ENCODE measurements at places on chromosomes 2 and 18.

- no peak for DNase-seq
These were observed 104.5 kb downstream of the COL6A3 start for GRCh38 chr2:237309416-237309815.

DNA sequence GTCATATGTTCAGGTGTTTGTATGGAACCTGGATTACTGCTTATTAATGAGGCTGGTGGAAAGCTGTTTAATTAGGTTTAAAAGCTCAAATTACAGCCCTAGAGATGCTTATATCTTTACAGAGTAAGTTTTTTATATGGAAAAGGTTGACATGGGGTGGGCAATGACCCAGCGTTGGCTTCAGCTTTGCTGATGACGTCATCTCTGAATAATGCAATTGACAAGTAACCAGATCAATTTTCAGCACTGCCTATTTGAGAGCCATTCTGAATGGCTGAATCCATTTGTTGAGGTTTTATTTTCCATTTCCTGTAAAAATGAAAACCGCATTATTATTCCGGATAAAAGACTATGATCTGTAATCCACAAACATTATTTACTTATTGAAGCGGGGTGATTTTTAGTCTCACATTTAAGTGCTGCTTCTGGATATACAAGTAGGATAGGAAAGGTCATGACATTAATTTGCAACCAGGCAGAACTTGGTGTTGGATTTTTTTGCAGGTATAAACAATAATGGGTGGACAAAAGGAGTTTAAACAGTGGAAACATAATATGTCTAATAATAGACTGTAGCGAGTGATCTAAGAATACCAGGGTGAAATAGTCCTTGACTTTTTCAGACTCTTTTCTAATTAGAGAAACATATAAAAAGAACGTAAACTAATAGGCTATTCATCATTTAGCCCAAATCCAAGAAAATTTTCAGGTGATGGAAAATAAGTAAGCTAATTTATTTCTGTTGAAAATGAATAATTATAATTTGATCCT lies 2.7 kb downstream of the PPP1R1C start:
- no peak for DNase-seq

GRCh38 chr18:14939141-14939540 lies 191.2 kb downstream of the ANKRD30B start:
- no peak for DNase-seq

DNA sequence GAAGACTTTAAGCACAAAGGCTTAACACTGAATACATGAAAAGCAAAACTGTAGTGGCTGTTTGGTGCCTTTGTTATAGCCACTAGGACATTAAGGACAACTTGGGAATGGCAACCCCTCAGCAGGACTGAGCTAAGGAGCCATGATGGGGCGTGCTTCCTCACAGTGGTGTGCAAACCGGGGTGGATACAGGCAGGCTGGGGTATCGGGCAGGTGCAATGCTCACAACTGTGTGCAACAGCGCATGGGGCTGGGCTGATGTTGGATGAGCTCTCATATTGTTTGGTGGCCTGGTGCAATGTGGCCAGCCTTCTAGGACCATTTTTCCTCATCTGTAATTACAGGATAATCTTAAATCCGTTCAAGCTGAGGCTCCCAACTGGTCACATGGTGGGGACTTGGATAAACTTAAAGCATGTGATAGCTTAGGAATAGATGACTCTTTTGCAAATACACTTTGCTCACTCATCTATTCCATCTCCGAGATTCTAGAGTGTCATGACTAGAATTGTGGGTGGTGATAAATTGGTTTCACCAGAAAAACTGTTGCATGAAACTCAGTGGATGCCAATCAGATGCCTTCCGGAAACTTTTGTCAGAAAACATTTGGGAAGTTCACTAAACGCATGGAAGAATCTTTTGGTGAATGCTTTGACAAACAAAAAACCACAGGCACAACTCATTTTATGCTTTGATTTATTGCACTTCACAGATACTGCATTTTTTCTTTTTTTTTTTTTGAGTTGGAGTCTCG lies 116.5 kb downstream of the PXDN start:
- no peak for DNase-seq

DNA sequence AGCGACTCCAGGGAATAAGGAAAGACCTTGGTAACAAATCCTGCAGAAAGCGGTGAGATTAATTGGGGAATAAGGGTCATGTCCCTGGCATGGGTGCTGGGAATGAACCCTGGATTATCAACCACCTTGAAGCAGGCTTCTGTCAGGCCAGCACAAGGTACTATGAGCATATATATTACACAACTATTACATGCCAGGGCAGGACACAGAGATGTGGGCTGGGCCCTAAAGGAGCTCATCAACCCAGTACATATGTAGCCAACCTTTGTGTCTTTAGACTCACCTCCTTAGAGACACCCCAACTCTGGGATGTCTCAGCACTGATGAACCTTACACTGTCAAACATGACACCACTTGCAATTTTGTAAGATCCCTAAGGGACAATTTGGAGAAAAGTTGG lies 3.4 kb downstream of the SFXN5 start:
- no peak for DNase-seq

GRCh38 chr2:145124085-145124484 lies 604.2 kb upstream of the ZEB2 start:
- DNase-seq: no peak

DNA sequence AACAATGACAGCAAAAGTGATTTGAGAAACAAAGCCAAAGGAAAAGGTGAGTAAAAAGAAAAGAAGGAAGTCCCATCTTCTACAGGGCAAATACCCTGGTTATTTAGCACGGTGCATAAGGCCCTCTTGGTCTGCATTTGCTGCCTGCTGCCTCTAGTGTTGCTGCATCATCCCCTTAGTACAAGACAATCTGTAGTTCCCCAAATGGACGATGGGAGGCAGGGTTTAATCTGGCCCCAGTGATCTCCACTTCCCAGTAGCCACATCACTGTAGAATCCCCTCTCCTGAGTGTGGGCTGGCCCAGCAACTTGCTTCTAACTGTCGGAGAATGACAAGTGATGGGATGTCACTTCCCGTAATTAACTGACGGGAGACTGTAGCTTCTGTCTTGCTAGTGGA lies 85.1 kb downstream of the CTAGE1 start:
- no peak for DNase-seq

GRCh38 chr2:240434728-240435456 lies 571 bp upstream of the GPC1 start:
- DNase-seq: peak; percentile 94

GRCh38 chr2:26733413-26733812 lies 30.7 kb upstream of the SLC35F6 start:
- no peak for DNase-seq

DNA sequence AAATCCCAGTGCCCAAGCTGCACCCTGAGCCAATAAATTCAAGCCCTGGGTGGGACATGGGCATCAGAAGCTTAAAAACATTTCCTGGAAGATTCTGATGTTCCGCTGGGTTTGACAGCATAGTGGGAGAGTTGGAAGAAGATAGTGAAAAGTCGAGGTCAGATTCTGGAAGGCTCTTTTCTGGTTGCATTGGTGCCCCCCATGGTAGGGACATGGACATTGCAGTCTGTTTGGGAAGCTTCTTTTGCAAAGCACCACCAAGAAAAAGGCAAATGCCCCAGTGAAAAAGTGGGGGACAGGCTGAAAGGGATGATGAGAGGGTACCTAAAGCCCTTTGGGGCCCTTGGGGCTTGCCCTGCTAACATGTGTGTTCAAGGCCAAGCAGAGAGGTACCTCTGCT lies 21.0 kb downstream of the MERTK start:
- DNase-seq: no peak

GRCh38 chr18:31626409-31626808 lies 34.7 kb downstream of the TTR start:
- DNase-seq: no peak

DNA sequence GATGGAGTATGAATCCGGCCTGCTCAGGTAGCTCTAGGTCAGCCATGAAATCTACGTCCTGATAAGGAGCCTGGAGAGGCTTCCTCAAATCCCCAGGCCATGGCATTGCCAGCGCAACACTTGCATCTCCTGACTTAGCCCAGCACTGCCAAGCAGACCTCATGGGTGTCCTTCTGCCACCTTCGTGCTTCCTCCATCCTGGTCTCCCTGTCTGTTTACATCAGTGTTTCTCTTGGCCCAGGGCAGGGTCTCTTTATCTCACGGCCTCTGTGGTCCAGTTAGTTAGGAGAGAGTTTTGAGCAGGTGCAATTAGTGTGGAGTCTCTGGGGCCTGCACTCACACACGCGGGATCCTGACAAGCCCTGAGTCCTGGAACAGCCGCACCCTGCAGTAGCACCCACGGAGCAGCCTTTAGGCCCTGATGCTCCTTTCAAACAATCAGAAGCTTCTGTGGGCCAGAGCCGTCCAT lies 193.1 kb upstream of the ARL4C start:
- DNase-seq: no peak

DNA sequence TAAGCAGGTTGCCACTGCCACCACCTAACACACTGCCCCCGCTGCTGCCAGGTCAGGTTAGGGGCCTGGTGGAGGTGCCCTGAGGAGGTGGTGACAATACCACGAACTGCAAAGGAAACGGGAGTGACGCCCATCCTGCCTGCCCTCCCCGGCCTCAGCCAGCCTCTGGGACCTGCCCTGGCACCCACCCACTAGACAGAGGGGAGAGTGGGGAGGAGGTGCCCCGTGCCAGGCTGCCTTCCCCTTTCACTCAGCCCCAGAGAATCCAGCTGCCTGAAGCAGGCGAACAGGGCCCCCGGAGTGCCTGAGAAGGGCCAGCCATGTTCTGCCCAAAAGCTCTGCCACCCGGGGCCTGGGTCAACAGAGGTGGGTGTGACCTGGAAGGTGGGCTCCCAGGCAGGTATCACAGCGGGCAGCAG lies 44.5 kb upstream of the FOSL2 start:
- DNase-seq: peak; percentile 59

- DNase-seq: no peak
These were observed 60.4 kb downstream of the ASB1 start for GRCh38 chr2:238487134-238487533.

DNA sequence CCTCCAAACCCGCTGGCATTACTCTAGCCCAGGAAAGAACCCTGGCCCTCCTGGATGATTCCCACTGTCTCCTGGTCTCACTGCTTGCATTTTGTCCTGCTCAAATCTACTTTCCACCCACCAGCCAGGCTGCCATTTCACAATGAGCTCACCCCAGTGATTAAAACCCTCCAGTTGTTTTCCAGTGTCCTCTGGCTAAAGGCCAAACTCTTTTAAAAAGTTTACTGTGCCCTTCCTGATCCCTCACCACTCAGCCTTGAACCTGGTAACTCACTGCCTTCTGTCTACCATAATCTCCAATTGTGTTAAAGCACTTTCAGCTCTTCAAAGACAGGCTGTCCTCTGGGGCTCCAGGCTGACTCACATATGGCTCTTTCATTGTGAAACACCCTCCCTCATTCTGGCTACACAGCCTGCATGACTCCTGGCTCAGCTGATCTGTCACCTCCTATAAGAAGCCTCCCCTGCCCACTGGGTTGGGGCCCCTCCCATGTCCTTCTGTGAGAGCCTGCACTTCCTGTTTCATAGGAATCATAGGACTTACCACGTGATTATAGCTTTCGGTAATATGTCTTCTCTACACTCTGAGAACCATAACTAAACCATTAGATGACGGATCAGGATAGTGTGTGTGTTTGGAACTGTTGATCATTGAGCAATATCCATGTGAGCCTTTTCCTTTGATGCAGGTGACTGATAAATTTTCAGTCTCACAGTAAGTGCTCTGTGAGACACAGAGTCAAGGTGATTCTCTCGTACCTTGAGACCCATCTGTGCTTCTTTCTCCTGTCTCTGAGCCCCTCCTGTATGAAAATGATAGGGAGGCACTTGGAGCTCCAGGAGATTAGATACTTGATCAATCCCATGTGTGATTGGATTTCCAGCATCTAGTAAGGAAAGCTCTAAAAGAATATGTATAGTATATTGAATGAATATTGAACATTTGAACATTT lies 590.8 kb upstream of the ID2 start:
- peak; percentile 66 for DNase-seq

GRCh38 chr2:182366628-182367027 lies 60.2 kb downstream of the PDE1A start:
- no peak for DNase-seq

GRCh38 chr2:216562696-216563435 lies 64.2 kb downstream of the RPL37A start:
- no peak for DNase-seq

DNA sequence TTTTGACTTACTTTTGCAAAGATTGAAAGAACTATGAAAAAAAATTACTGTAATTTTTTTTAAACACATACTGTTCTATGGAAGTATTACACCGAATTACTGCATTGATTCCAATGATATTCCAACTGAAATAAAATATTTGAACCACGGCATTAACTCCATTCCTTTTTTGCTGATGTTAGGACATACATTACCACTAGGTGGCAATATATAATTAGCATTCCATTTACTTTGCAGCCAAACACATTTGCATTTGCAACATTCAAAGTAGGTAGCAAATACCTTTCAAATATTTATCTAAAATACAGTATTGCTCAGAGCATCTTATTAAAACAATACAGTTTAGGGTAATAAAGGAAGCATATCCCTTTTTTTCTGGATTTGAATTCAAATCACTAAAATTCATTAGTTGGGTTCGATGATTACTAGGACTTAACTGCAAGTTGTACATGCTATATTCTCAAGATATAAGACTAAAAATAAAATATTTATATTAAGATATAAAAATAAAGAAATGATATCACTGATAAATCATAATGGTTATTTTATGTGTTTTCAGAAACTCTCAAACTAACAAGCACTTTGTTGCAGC lies 31.3 kb downstream of the LANCL1 start:
- peak; percentile 6 for DNase-seq

- DNase-seq: peak; percentile 50
These were observed 9.4 kb upstream of the GBX2 start for GRCh38 chr2:236177604-236177966.

- DNase-seq: no peak
These were observed 213.6 kb upstream of the SP5 start for GRCh38 chr2:170501421-170502043.

DNA sequence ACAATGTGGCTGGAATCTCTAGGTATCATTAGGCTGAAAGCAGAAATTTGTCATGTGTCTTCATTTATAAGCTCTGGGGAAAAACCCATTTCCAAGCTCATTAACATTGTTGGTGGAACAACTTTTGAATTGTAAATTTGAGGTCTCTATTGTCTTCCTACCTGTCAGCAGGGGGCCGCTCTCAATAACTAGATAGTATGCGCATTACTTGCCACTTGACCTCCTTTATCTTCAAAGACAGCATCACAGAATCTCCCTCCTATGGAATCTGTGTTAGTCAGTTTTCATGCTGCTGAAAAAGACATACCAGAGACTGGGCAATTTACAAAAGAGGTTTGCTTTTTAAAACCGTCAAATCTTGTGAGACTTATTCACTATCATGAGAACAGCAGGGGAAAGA lies 223.1 kb downstream of the CALCRL start:
- DNase-seq: no peak

GRCh38 chr18:7332452-7332851 lies 101.6 kb downstream of the LRRC30 start:
- DNase-seq: no peak

- peak; percentile 31 for DNase-seq
These were observed 70.6 kb downstream of the SH3YL1 start for GRCh38 chr2:193141-193671.

Data from activated CD4-positive, alpha-beta T cell treated with anti-CD3 and anti-CD28 coated beads, Interleukin-2, Interleukin-6, amounts not matched to agents 100 ng/mL and 50 ng/mL, durations not matched to agents 16 hours and 8 hours (primary cell).